Islet precursor cell (in vitro differentiated cells): ENCODE measurements at places on chromosomes 11 and 22.

DNA sequence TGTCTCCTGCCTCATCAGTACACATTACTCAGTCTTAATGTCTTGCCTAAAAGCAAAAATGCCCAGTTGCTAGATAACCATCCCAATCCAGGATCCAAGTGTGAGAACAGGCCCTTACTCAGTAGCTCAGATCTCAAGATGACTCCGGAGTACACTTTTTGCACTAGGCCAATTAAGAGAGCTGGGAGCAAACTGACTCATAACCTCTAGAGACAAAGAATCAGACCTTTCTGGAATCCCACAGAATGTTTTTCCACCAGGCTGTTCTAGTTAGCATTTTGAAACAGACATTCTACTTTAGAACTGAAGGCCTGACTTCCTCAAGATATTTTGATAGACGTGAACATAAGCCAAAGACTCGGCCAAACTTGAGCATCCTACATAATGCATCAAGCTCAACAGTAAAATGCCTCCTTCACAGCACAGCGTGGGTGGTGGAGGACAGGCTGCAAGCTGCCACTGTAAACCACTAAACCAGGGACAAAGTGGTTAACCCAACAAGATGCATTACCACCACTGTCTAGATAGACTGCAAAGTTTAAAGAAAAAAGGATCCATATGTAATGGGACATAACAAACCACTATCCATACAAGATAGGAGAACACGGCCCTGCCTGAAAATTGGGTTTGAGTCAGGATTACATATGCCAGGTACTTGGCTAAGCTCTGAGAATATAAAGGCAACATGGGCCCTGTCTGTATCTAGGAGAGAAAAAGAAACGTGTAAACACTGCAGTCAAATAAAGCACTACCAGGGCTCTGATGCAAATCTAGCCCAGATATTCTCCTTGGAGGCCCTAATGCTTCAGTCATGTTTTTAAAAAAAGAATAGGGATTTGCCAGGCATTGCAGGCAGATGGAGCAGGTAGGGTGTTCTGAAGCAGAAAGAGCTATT, 48.3 kb downstream of the MYH9 start:
- DNase-seq, result no peak

DNA sequence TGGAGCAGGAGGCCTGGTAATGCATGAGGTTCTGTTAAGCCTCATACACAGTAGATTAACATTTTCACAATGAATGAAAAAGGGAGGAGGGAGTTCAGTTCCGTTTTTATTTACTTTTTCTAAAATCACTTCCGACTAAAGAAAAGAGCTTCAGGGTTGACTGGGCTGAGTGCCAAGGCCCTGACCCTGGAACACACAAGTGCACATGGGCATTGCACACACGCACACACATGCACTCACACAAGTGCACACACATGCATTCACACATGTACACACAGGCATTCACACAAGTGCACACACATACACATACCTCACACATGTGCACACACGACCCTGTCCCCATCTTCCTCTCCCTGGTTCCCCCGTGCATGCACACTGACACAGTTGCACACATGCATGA, 303.3 kb downstream of the BRD1 start:
- DNase-seq, result no peak

DNA sequence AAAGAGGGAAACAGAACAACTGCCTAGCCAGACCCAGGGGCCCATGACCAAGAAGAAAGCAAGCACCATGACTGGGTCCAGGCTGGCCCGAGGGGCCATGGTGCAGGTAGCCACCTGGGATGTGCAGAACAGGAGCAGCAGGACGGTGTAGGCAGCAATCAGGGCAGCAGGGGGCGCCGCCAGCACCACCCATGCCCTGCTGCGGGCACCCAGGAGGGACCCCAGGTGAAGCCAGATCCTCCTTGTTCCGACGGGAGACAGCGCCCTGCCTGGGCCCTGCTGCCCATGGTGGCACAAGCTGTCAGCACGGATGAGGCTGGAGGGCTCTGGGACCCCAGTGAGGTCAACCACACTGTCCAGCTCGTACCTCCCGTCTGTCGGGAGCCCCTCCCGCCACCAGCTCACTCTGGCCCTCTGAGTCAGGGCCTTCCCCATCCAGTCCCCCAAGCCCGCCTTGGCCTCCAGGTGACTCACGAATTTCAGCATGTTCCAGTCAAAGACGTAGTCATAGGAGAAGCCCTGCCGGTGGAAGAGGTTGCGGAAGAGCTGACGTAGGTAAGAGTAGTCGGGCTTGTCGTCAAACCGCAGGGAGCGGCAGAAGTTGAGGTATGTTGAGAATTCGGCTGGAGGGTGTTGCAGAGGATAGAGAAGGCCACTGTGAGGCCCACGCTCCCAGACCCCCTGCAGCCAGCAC, 18.8 kb downstream of the CSNK1E start:
- DNase-seq, result peak; percentile 98

DNA sequence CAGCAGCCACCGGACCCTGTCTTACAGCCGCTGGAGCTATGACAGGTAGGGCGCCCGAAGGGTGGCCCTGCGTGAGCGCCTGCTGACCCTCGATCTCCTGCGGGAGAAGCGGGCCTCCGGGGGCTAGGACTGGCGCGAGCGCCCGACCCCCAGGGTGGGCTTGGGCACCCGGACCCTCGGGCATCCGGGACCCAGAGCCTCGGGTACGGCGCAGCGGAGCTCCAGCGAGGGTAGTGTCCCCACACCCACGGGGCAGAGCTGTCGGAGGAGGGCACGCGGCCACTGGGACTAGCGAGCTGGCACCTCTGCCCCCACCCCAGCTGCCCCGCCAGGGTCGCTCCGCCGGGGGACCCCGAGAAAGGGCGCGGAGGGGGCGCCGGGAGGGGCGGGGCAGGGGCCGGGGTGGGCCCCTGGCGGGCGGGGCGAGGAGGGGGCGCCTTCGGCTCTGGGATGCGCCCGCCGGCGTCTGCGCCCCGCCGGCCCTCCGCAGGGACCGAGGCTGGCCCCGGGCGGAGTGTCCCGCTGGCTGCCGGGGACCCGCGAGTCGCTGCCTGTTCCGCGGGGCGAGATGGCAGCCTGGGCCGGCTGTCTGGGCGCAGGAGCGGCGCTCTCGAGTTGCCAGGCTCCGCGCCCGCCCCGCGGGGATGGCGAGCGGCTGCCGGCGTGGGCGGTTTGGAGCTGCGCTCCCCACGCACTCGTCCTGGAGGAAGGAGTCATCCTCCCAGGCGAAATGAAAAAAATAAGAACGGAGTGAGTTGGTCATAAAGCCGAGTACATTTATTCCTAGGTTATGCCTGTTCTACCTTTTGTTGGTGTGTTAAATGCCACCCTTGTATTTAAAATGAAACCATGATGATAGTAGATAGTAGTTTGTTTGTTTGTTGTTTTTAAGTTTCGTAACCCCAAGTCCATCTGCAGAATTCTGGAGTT, 32.4 kb downstream of the EIF3F start:
- DNase-seq, result peak; percentile 53

DNA sequence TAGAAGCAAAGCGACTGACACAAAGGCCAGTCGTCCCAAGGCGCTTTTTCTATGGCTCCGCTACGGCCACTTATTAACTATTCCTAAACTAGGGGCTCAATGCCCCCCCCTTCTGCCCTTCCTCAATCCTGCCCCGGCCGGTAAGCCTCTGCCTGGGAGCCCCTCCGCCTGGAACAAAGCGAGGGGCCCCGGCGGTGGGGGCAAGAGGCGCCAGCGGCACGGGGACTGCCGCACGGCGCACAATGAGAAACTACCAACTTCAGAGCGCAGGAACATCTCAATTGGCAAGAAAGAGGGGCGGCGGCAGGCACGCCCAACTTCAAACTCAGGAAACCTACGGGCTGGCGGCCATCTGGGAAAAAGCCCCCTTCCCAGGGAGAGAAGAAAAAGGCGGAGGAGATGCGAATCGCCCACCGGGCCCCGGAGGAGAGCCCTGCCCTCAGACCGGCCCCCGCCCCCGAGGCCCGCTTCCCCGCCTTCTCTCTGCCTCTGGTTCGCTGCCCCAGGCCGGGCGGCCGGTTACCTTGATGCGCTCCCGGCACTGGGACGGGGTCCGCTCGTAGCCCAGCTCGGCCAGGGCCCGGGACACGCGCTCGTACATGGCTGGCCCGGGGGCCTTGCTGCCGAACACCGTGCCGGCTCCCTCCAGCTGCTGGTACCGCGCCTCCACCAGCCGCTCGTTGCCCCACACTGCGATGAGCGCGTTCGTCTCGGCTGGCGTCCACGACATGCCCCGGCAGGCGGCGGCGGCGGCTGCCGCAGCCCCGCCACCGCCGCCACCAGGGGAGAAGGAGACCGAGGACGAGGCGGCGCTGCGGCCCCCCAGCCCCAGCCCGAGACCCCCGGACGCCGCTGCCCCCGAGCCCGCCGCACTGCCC, 619 bp downstream of the MSANTD2 start:
- DNase-seq, result peak; percentile 72

GRCh38 chr11:110289472-110289871, 6.9 kb downstream of the RDX start:
- no peak for DNase-seq

GRCh38 chr22:19419086-19419463, 12.5 kb downstream of the HIRA start:
- DNase-seq, result no peak

GRCh38 chr11:119065369-119065768, 2.2 kb upstream of the VPS11 start:
- no peak for DNase-seq

DNA sequence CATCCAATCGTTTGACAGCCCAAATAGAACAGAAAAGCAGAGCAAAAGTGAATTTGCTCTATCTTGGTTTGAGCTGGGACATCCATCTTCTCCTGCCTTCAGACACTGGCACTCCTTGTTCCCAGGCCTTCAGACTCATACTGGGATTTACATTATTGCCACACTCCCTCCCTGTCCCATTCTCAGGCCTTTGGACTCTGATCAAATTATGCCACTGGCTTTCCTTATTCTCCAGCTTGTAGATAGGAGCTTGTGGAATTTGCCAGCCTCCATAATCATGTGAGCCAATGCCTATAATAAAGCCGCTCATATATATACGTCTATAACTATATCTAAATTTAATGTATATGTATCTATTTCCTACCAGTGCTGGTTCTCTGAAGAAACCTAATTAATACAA, 568.3 kb upstream of the KIRREL3 start:
- DNase-seq, result no peak

DNA sequence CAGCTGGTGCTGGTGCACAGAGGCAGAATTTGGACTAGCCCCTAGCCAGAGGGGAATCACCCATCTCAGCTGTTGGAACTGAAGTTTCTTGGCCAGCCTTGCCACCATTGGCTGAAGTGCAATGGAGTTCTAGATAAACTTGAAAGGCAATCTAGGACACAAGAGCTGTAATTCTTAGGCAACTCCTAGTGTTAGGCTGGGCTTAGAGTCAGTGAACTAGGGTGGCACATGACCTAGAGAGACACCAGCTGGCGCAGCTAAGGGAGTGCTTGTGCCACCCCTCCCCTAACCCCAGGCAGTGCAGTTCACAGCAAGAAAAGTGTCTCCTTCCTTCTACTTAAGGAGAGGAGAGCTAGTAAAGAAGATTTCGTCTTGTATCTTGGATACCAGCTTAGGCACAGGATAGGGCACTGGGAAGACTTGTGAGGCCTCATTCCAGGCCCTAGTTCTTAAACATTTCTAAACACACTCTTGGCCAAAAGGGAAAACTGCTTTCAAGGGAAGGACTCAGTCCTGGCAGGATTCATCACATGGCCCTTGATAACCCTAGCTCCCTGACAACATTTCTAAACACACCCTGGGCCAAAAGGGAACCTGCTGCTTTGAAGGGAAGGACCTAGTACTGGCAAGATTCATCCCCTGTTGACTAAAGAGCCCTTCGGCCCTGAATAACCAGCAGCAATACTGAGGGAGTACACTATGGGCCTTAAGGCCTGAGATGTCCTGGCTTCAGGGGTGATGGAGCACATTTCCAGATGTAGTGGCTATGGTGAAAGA, 53.4 kb downstream of the XRRA1 start:
- DNase-seq, result no peak

DNA sequence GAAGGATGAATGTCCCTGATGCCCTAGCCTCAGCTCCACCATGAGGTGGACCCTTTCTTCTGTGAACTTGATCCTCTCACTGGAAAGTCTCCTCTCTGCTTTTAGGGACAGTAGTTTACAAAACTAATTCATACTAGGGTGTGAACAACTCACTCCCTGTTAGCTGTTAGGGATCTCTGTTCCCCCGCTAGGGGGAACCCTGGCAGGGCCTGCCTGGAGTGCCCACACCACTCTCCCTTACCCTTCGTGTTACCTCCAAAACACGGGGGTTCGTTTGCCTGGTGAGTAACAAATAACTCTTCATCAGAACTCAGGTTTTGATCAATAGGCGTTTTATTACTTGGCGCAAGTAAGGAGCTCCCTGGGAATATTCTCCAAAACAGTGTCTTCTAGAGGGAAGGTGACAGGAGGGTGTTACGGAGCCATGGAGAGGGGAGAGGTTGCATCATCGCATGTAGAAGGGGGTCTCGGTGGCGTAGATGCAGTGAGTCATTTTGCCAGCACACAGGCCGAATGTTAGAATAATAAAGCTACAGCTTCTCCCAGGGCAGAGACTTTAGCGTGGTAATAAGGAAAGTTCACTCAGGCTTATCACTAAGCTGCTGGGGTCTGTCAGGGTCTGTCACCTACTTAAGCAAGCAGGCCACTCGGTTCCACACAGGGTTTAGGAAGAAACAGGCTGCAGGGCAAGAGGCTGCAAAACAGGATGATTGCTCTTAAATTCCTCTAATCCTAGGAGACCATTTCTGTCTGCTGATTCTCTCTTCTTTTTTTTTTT, 45.8 kb downstream of the C11orf96 start:
- peak; percentile 76 for DNase-seq

GRCh38 chr11:69992943-69993694, 85.0 kb upstream of the ANO1 start:
- DNase-seq, result no peak

DNA sequence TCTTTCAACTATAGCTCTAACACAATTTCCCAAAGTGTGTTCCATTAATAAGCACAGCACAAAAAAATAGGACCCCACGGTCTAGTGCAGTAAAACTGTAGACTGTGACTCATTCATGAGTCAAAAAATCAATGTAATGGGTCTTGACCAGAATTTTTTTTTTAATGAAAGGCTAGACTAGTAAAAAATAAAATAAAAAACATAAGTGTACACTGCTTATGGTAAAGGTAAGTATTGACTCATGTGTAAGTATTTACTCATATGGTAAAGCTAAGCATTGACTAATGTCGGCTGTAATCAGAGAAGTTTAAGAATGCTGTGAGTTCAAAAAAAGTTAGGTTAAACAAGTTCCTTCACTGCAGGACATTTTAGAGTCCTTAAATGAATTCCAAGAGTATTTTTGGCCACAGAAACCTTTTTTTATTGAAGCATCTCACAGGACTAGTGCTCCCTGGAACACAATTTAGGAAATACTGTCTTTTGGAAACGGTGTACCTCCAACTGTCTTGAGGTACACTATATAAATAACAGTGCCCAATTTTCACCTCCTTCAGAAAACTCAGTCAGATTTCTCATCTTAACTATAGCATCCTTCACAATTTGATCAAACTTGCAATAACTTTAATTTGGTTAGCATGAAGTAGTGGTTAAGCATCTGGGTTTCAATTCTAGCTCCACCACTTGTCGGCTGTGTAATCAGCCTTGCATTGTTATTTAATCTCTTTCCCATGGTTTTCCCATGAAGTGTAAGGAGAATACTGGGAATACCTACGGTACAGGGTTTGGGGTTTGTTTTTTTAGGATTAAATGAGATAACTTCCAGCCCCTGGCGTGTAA, 2.1 kb downstream of the CCDC73 start:
- DNase-seq, result no peak

- DNase-seq, result no peak
Observed at GRCh38 chr22:44299124-44299523, 13.6 kb downstream of the SHISAL1 start.

- DNase-seq, result peak; percentile 66
Observed at GRCh38 chr11:36030731-36031281, 86.9 kb downstream of the LDLRAD3 start.

GRCh38 chr11:35723913-35724312, 61.3 kb downstream of the TRIM44 start:
- no peak for DNase-seq
